ENCODE measurements at places on chromosomes 6 and 20. TPM values are rescaled to one million over a fixed set of nuclear protein-coding genes. Genes with fewer than 3 reads are reported as not detected.

Gene DDO
- not detected for polyA plus RNA-seq

Gene HIVEP2
- 4.8 TPM for polyA plus RNA-seq

Gene RAMACL
- 0.44 TPM for polyA plus RNA-seq

Gene PRSS35
- 99.3 TPM for polyA plus RNA-seq

Gene GPLD1
- 0.39 TPM for polyA plus RNA-seq

Gene NOX3
- not detected for polyA plus RNA-seq

Gene OR2J3
- not detected for polyA plus RNA-seq

Gene SLC35F1
- 18.5 TPM for polyA plus RNA-seq

Gene UQCC2
- 216 TPM for polyA plus RNA-seq

GRCh38 chr6:25199544-25199943 lies 79.6 kb upstream of the CARMIL1 start:
- no peak for DNase-seq
- H3K4me3 ChIP-seq: no peak overlapping the region
- no peaks in the 10 kb centered on the region for H3K27me3 ChIP-seq
- H3K36me3 ChIP-seq: no peaks in the 10 kb centered on the region
- H3K27ac ChIP-seq: no peak overlapping the region

DNA sequence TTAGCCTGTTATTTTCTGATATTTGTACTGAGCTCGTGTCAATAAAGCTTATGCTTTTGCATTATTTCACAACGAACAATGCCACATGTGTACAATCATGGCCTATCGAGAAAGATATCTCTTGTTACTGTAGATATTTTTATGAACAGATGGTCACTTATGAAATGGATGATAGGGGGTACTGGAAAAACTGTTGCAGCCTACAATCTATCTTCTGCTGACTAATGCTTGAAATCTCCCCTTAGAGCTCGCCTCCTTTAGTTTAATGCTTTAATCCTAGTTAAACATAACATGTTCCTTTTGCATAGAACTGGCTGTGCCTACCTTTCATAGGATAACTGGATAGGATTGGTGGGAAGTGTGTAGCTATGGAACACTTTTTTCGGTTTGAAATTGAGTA lies 296.2 kb downstream of the FARS2 start:
- no peak for DNase-seq
- no peak overlapping the region for H3K27ac ChIP-seq
- H3K36me3 ChIP-seq: no peaks in the 10 kb centered on the region
- no peak overlapping the region for H3K4me3 ChIP-seq

DNA sequence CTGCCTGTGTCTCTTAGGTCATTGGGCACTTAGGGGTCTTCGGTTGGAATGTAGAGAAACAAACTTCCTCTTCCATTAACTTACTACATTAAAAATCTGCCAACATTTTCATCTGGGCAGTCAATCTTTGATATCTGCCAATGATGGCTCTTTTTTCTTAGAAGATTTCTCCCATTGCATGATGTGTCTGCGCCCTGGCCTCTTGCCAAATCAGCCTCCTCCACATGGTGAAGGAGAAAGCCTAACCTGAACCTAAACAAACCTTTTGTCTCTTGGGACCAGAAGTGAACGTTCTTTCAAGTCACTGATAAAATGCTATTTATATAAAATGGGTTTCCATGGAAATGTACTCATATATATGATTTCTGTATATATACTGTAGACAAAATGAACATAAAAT lies 998.9 kb upstream of the GJE1 start:
- H3K4me1 ChIP-seq: no peaks in the 10 kb centered on the region
- no peak overlapping the region for H3K27ac ChIP-seq
- H3K4me3 ChIP-seq: no peak overlapping the region
- DNase-seq: no peak
- H3K27me3 ChIP-seq: no peaks in the 10 kb centered on the region
- no peaks in the 10 kb centered on the region for H3K36me3 ChIP-seq

DNA sequence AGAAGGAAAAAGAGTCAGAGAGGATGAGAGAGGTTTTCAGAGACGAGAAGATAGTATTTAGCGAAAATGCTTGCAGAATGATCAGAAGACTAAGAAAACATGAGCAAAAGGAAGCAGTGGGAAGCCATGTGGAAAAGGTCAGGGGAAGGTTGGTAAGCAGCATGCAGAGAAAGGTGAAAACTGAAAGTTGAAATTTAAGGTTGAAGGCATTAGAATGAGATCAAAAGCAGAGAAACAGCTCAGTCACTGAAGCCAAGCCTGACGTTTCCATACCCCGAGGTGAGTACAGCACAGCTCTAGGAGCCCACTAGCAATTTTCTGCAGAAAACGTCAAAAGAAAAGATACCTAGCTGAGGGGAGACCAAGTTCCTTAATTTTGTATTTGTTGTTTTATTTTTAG lies 19.1 kb upstream of the TFB1M start:
- H3K4me3 ChIP-seq: no peak overlapping the region
- no peaks in the 10 kb centered on the region for H3K4me1 ChIP-seq
- no peak overlapping the region for H3K27ac ChIP-seq

DNA sequence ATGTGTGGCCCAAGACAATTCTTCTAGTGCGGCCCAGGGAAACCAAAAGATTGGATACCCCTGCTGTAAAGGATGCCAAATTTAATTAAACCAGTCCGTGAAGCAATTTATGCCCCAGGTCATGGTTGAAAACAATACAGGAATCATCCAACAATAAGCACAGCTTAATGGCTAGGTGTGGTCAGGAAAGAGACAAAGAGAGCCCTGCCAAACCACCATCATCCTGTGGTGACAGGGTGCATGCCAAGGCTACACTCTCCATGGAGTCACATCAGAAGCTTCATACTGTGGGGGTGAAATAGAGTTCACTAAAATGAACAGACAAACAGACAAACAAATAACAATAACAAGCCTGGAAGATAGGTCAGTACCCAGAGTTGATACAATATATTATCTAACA lies 62.7 kb downstream of the DZANK1 start:
- no peak for DNase-seq
- no peaks in the 10 kb centered on the region for H3K36me3 ChIP-seq
- no peak overlapping the region for H3K27ac ChIP-seq

GRCh38 chr20:61445741-61446140 lies 193.7 kb downstream of the CDH4 start:
- DNase-seq: no peak
- no peaks in the 10 kb centered on the region for H3K27me3 ChIP-seq
- no peak overlapping the region for H3K4me3 ChIP-seq
- no peaks in the 10 kb centered on the region for H3K36me3 ChIP-seq
- H3K27ac ChIP-seq: no peak overlapping the region

GRCh38 chr20:31833130-31833930 lies 12.1 kb downstream of the FOXS1 start:
- H3K4me1 ChIP-seq: no peaks in the 10 kb centered on the region
- peak; percentile 60 for DNase-seq
- no peaks in the 10 kb centered on the region for H3K27me3 ChIP-seq
- no peak overlapping the region for H3K27ac ChIP-seq

- DNase-seq: peak; percentile 75
- H3K27me3 ChIP-seq: no peaks in the 10 kb centered on the region
- no peaks in the 10 kb centered on the region for H3K36me3 ChIP-seq
- no peak overlapping the region for H3K4me3 ChIP-seq
- H3K27ac ChIP-seq: no peak overlapping the region
These were observed 56.2 kb upstream of the RIPOR2 start for GRCh38 chr6:24991810-24992467.

- no peak for DNase-seq
- no peaks in the 10 kb centered on the region for H3K27me3 ChIP-seq
- H3K4me3 ChIP-seq: no peak overlapping the region
- no peaks in the 10 kb centered on the region for H3K36me3 ChIP-seq
These were observed 44.8 kb downstream of the FARS2 start for GRCh38 chr6:5305968-5306626.

DNA sequence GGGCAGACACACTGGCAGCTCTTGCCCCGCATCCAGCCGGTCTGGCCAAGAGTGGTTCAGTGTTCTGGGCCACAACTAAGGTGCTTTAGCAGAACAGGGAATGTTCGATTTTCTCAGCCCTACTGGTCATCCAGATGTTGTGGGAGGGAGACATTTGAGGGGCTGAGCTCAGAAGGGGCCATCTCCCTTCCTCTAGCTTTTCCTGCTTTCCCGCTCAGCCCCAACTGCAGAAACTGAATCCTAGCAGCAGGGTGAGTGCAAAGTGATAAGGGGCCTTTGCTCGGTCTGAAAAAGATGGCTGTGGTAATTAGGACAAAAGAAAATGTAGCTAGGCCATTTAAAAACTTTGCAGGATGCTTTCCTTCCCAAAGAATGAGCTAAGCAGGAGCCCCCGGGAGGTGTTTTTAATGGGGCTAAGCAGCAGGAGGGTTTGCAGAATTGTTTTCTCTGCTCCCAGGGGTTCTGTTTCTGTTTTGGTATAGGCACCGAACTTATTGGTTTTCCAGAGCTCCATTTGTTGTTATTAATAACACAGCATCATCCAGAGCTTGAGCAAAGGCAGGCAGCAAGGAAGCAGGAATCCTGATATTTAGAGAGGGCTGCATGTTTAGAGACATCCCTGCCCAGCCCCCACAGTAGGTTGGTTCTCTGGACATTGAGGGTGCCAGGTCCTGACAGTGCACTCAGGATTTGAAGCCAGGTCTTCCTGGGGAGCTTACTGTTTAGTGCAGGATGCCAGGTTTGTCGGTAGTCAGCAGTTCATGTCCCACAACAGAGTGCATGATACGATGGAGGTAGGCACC lies 210.9 kb downstream of the SLC24A3 start:
- no peak for DNase-seq
- H3K27me3 ChIP-seq: no peaks in the 10 kb centered on the region
- H3K27ac ChIP-seq: no peak overlapping the region
- H3K4me1 ChIP-seq: peaks cover 2% of the 10 kb centered on the region
- no peak overlapping the region for H3K4me3 ChIP-seq
- H3K36me3 ChIP-seq: no peaks in the 10 kb centered on the region

GRCh38 chr6:166087246-166087645 lies 80.4 kb downstream of the TBXT start:
- no peak for DNase-seq
- no peaks in the 10 kb centered on the region for H3K27me3 ChIP-seq
- H3K4me1 ChIP-seq: no peaks in the 10 kb centered on the region
- H3K4me3 ChIP-seq: no peak overlapping the region

DNA sequence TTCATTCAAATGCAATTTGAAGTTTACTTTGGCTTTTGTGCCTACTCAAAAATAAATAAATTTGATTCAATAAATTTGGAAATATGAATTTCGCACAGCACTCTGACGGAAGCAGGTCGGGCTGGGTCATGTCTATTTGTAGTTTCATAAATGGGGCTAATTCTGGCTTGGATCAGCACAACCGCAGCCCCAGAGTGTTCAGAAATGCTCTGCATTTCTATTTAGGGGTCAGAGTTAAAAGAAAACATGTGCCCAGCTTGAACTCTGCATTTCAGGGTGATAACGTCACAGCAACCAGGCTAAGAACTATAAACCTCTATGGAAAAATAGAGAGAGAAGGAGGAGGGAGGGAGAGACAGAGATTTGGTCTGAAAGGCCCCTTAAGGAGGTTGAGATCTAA lies 480.9 kb upstream of the NOX3 start:
- H3K4me3 ChIP-seq: no peak overlapping the region
- no peaks in the 10 kb centered on the region for H3K36me3 ChIP-seq
- H3K27ac ChIP-seq: no peak overlapping the region
- DNase-seq: no peak
- no peaks in the 10 kb centered on the region for H3K27me3 ChIP-seq
- H3K4me1 ChIP-seq: no peaks in the 10 kb centered on the region

- no peak for DNase-seq
- H3K4me3 ChIP-seq: no peak overlapping the region
- no peaks in the 10 kb centered on the region for H3K36me3 ChIP-seq
- H3K27ac ChIP-seq: no peak overlapping the region
- H3K27me3 ChIP-seq: no peaks in the 10 kb centered on the region
These were observed 205.0 kb downstream of the ARID1B start for GRCh38 chr6:156982168-156982567.
